ENCODE measurements at places on chromosomes 3 and 15.

DNA sequence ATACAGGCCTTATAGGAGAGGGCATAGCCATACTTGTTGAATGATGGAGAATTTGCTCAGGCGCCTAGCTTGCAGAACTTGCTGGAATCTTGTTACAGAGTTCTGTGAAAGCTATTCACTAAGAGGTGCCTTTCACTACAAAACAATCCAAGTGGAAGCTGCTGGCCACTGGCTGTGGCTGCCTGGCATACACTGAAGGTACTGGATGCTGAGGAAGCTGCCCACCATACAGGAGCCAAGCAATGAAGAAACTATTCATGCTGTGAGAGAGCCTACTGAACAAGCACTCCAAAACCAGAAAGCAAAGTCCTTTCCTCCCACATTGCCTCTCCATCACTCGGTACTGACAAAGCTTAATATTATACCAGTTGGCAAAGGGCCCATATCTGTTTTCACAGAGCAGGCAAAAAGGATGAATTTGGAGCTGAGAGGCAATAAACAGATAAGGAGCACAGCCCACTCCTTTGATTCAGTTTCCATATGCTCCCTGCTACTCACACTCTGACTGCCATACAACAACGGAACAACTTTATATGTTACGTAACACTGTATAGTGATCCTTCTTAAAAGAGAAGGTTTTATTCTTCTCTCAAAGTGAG, 192.6 kb upstream of the ALCAM start:
- no peak for DNase-seq

DNA sequence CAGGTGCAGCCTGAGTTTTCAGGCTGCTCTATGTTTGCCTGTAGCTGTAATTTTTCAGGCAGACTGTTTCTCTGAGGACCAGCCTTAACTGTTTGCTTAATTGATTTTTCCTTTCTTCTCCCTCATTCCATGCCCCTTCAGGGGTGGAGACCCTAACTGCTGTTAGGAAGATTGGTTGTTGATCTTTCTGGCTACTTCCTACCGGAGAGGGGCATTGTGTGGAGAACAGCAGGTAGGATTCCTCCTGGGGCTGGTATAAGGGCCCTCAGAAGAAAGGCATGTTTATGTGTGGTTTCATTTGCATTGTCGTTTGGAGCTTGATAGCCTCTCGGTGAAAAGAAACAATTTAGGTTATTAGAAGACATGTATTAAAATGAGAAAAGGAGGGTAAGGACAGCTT, 56.9 kb upstream of the GOLGA6L2 start:
- DNase-seq, result no peak

DNA sequence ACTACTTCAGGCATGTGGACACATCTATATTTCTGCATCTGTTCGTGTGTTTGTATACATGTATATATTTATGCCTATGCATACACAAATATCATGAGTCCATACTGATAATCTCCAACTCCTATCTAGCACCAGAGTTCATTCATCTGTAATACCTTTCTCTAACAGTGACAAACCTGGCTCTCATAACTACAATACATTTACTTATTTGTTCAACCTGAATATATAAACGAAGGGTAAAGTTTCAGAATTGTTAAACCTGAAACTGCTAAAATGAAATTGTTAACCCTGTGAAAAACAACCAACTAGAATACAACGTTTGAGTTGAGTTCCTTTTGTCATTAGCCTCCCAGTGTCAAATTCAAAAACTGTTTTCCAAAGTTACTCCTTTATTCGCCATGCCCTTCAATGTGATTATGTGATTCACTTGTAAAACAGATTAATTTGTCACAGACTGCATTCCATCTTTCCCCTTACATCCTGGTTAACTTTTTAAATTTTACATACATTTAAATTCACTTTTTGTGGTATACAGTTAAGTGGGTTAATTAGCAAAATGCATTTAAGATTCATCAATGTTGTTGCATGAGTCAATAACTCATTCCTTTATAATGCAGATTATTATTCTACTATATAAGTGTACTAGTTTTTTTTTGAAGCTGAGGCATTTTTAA, 58.5 kb downstream of the PIK3R4 start:
- DNase-seq, result no peak

- no peak for DNase-seq
Observed at GRCh38 chr15:89802986-89803824, 11.4 kb downstream of the ANPEP start.

DNA sequence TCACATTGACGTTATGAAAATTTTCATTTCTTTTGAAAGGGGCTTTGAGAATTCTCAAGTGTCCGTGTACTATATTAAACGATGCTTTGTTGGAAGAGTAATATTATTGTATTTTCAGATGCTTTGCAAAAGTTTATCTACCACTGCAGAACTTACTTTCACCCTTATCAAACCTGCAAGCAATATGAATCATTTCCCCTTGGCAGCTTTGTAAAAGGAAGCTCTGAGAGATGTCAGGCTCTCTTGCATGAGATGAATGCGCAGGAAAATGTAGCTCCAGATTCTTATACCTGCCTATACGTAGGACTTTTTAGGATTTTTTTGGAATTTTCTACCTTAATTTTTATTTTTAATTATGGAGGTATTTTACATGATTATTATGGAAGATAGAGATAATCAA, 34.5 kb downstream of the GPD1L start:
- no peak for DNase-seq

DNA sequence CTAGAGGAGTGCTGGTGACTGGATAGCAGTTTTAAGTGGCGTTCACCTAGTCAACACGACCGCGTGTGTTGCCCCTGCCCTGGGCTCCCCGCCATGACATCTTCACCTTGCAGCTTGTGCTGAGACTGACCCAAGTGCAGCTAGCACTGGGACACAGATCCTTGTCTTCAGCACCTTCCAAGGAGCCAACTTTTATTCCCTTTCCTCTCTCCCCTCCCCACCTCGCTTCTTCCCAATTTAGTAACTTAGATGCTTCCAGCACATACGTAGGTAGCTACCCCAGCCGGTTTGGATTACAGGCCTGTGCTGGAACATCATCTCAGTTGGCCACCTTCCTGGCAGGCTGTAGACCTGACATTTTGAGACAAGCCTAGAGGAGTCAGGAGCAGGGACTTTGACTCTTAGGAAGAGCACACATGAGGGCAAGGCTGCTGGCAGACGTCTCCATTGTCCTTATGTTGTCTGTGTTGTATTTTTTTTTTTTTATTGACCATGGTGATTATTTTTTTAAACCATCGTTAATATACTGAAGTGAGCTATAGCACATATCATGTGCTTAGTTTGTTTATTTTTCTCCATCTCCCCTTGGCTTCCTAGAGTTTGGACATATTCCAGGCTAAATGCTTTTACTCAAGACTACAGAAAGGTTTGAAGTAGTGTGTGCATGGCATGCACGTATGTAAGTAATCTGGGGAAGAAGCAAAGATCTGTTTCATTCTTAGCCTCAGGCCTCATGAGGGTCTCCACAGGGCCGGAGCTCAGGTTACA, 61.1 kb downstream of the AAGAB start:
- DNase-seq, result no peak

DNA sequence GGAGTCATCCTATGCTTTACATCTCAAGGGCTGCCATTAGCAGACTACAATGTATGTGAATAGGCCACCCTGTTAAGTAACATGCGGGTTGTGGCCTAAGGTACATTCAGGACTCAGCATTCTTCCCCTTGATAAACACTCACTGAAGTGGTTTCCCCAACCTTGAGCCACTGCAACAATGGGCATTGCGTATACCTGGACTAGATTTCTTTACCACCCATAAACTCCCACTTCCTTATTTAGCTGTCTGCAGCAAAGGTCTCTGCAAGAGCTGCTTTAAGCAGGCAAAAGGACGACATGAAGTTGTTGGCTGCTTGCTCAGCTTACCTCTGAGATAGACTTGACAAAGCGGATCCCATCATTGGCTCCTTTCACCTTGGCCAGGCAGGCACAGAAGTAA, 16.2 kb downstream of the FYCO1 start:
- no peak for DNase-seq

DNA sequence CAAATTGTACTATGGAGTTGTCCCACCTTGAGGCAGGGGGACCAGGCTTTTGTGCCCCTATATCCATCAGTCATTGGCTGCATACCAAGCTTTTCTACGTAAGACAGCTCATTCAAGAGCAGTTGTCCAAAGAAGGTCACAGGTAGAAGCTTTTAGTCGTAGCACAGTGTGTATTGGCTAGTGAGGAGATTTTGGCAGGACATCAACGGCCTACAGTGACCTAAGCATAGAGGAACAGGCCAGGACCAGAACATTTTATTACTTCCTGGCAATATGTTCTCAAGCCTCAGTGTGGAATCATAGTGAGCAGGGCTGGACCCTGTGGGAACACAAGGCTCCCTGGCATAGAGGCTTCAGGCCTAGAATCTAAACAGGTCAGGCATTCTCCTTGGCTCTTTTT, 105.4 kb upstream of the ANKRD28 start:
- DNase-seq, result no peak

GRCh38 chr3:178359728-178360127, 176.5 kb upstream of the KCNMB2 start:
- no peak for DNase-seq

DNA sequence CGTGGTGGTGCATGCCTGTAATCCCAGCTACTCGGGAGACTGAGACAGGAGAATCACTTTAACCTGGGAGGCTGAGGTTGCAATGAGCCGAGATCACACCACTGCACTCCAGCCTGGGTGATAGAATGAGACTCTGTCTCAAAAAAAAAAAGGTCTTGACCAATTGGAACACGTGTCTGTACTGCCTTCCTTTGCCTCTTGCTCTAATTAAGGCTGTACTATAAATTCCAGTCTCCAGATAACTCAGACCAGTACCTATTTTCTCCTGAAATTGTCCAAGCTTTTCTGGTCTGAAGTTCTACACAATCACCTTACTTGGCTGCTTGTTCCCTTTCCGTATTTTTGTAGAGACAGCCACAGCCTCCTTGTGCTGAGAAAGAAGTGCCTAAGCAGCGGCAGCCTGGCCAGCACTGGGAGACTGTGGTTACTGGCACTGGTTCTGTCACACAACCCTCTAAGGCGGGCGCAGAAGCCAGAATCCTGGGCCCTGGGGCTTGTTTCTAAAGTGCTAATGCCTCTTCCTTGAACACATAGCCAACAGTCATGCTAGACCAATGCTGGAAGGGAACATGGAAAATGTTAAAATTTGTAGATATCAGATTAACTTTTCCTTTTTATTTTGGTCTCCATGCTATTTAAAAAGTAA, 6.2 kb upstream of the CEP70 start:
- peak; percentile 30 for DNase-seq

GRCh38 chr3:19934098-19934566, at the start of gene EFHB:
TSS of gene EFHB (minus strand) at chr3:19934217. CDS start at chr3:19934018, 199 bp downstream.
- DNase-seq, result no peak

DNA sequence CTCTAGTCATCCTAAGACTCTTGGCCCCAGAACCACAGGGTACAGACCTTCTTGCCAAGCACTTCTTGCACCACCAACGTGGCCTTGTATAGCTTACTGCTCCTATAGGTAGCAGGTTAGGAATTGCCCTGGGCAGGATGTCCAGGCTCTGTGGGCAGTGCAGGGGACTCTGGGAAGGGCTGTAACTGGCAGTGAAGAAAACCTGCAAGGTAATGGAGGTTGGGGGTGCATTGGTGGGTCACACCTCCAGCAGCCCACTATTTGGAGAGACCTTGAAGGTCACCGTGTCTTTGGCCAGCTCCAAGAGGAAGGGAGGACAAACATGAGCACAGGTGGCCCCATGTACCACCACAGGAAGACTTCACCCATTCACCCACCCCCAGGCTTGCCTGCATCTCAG, 21.3 kb upstream of the XYLB start:
- no peak for DNase-seq

Data from suppressor macrophage (primary cell).